ENCODE measurements at places on chromosomes 1 and 21.

DNA sequence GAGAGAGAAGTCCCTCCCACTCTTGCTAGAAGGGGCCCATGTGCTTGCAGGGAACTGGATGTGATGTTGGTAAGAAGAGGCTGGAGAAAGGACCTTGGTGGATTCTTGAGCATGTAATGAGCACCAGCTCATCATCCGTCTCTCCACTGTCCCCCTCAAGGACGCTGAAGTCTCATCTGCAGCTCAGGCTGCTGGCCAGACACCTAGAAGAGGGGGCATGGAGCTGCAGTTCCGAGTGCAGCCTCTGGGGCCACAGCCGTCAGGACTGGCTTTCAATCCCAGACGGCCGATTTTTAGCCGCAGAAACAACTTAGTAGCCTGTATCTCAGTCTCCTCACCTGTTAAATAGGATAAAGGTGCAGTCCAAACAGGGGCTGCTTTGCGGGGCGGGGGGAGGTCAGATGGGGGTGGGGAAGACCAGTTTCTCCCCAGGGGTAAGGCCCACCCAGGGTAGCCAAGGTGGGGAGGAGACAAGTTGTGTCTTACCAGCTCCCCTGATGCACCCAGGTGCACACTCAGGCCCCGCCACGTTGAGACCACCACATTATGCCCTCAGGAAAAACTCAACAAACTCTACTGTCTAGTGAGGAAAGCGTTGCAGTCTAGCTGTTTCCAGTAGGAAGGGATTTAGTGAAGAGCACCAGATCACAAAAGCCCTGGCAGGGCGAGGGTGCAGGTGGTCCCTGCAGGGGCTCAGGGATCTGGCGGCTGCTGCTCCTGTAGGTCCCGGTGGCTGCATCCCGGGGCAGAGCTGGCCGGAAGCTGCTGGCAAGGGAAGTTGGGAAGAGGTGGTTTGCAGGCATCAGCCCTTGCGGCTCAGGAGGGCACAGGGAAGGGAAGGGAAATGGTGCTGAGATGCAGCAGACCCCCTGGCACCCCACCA is 29.5 kb downstream of the LDLRAP1 start:
- DNase-seq, result no peak

GRCh38 chr1:91818713-91818975 is 67.3 kb downstream of the TGFBR3 start:
- DNase-seq, result no peak

DNA sequence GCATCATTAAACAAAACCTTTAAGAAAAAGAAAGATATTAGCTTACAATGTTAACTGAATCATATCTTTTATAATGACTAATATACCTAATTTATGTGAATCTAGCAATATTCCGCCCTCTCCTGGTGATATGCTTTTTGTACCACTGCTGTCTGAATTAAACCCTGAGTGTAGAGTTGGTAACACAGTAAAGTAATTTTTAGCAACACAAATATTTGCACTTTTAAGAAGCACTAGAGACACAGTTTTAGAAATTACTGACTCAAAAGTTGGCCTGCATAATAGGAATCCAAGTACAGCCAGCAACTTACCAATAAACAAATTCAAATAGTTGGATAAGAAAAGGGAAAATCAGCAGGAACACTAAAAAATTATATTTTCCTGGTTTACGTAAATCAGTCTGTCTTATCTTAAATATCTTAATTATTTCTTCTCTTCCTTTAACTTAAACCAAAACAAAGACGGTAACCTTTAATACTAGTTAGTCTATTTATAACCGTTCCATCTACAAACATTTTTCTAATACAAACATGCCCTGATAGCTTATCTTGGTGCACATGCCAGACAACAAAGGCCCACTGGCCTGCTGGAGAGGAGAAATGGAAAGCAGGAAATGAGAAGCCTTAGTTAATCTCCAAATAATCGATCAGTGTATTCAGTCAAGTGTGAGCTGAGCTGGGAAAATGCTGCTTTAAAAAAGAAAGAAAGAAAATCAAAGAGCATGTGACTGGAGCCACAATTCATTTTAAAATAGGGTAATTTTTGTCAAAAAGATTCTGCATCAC is 246.0 kb downstream of the RERE start:
- DNase-seq, result no peak

DNA sequence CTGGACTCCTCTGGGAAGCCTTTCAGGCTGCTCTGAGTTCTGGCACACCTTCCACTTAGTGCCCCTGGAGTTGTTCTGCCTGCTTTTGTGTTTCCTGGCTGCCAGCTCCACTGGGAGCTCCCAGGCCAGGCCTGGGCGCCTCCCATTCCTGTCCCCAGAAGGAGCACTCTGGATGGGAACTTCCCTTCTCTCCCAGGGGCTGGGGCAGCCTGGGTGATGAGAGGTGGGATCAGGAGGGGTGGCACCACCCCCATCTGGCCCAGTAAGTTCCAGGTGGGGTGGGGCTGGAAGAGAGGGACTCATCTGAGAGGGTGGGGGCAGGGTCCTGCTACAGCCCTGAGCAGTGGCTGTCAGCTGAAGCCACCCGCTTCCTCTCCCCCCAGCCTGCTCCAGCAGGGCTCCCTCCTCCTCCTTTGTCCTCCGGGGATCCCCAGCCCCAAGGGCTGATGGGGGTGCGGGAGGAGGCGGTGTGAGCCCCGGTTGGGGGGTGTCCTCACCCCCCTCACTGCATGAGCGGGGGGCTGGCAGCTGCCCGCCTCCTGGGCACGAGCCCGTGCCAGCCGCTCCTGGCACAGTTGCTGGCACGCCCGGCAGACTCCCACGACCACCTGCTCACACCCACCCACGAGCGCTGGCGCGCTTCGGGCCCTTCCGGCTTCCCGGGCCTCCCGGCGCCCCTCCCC is 4.7 kb downstream of the FOXO6 start:
- DNase-seq, result no peak

- DNase-seq, result no peak
These were observed 148.2 kb upstream of the KLHDC7A start for GRCh38 chr1:18332576-18332975.

DNA sequence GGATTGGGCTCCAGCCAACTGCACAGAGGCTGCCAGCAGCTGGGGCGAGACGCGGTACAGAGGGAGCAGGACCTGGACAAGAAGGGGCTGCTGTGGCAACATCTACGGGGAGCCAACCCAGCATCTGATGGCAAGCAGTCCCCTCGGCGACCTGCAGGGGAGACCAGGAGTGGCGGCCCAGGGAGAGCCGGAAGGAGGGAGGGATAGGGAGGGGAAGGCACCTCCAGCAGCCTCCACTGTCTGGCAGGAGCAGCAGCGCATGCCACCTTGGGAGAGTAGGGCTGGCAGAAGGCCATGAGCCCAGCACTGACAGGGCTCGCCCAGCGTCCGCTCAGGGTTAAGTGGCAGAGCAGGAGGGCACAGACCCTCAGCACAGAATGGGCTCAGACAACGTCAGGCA is 17.3 kb downstream of the CHD5 start:
- no peak for DNase-seq

Measured in activated B cell treated with CpG ODN at 0.5 μM for 24 hours (primary cell).